ENCODE measurements at places on chromosomes 13 and 19. TPM values are rescaled to one million over a fixed set of nuclear protein-coding genes. Genes with fewer than 3 reads are reported as not detected.

DNA sequence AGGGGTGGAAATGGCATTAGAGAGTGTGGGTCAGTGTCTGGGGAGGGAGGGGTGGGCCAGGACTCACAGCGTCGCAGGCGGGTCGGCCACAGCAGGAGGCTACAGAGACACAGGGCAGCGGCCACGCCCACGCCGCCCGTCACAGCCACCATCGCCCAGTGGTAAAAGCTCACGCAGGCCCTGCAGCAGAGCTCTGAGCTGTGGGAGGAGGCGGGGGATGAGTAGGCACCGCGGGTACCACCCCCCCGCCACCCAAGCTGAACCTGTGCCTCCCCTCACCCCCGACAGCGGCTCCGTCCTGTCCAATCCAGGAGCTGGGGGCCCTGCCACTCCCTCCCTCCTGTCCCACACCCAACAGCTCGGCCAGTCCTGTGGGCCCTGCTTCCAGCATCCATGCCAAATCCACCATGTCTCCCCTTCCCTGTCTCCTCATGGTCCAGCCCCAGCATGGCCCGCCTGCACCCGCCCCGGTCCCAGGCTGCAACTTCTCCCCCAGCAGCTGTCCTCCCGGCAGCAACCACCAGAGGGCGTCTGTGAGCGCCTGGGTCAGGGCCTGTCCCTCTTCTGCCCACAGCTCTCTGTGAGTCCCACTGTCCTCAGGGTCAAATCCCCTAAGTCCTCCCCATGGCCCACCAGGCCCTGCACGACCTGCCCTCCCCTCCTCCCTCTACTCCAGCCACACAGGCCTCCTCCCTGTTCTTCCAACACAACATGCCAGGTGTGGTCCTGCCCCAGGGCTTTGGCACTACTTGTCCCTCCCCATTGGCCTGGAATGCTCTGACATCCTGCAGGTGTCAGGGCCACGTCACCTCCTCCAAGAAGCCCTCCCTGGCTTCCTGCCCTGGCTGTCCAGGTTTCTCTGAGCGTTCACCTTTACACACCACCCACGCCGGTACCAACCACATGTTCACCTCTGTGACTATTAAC lies 6.0 kb downstream of the TEKTIP1 start:
- peak; percentile 55 for DNase-seq

- DNase-seq, result peak; percentile 3
These were observed 266.2 kb downstream of the KCTD12 start for GRCh38 chr13:76620036-76620435.

DNA sequence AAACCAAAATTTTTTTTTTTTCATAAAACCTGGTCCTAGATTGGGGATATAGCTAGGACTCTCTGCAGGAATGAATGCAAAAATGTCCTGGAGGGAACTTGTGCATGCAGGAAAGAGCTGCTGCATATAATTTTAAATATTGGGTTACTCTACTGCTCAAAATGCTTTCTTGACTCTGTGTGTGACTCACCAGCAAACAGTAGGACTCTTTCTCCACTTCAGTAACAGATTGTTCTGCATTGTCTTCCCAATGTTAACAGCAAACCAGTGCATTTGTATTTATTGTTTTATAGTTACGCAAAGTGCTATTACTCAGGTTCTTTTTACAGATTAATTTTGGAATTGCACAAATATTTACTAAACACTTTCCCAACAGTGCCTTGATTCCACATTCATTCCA lies 163.7 kb upstream of the KL start:
- DNase-seq, result no peak

GRCh38 chr13:40409278-40409677 lies 257.2 kb downstream of the FOXO1 start:
- DNase-seq, result no peak

TRIM13 gene
- total RNA-seq, result 13.2 TPM

DNA sequence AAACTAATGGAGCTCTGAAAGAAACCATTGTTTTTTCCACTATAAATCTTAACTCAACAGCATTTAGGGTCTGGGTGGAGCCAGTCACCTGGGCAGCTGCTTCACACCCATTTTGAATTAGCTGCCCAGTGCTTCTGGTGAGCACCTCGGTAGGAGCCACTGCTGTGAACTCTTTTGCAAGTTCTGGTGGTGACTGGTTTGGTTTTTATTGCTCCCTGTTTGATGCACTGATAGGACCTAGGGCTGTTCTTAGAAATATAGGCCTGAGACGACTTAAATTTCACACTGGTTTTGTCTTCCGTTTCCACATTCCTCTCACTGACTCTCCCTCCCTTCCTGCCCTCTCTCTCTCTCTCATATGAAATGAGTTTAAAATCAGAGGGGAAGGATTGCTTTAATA lies 103.9 kb downstream of the GGACT start:
- no peak for DNase-seq

DNA sequence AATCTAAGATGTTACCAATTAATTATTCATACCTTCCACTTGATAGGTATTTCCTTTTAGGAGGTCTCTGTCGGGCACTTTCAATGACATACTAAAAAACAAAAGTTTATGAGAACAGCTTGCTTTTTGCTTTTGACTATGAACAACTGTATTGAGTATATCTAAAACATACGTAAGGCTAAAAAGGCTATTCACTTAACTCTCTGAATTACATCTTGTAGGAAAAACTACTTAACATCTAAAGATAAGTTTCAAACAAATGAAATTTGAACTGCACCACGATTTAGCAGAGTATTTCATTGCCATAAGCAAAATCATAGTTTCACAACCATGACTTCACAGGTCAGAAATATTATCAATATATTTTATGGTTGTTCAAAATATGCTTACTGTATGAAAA lies 11.6 kb downstream of the SUPT20H start:
- no peak for DNase-seq

DNA sequence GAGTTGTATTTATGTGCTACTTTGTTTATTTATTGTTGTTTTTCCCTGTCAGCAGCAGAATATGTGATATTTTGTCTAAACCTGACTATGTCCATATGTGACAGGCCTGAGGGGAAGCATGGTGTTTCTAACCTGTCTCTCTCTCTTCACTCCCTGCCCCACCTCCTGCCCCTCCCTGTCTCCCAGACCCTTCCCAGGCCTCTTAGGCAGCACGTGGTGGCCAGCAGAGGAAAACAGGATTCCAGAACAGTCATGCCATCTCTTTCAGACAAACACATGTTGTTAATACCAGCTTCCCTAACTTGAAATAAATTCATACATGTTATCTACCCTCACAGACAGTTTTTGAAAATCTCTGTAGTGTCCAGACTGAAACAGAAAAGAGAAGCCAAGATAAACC lies 31.0 kb upstream of the ATP11A start:
- DNase-seq, result no peak

DNA sequence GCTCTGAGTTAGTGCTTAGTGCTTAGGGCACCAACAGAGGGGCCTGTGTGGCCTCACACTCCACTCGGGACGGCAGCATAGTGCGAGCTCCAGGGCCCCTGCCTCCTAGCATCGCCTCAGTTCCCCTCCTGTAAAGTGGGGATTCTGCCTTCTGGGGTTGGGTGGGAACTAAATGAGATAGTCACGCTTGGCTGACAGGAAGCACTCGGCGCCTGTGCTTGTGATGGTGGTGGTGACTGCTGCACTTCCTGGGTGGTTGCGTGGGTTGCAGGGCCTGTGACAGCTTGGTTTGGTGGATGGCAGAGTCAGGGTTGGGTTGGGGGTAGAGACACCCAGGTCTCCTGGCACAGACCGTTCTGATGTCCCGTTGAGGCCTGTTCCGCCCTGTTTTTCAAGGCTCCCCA lies 7.7 kb downstream of the PLEKHF1 start:
- no peak for DNase-seq

PGLYRP2 gene
- total RNA-seq, result 0.17 TPM

CPT1C gene
- total RNA-seq, result 21.1 TPM

UBE2L5 gene
- total RNA-seq, result not detected

DNA sequence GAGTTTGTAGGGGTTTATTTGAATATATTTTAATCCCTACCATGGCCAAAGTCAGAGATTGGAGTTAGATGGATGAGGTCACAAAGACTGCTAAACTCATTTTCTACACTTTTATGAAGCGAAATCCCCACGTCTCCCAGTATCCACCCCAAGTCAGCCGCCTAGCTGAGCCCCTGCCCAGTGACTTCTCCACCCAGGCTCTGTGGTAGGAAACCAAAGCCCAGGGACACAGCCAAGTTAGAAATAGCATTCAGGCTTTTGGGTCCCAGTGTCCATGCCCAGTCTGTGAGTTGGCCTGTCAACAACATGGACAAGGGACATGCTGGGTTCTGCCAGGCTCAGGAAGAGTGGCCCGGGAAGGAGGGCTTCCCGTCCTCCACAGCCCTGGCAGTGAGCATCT lies 474.0 kb downstream of the FOXO1 start:
- no peak for DNase-seq

DNA sequence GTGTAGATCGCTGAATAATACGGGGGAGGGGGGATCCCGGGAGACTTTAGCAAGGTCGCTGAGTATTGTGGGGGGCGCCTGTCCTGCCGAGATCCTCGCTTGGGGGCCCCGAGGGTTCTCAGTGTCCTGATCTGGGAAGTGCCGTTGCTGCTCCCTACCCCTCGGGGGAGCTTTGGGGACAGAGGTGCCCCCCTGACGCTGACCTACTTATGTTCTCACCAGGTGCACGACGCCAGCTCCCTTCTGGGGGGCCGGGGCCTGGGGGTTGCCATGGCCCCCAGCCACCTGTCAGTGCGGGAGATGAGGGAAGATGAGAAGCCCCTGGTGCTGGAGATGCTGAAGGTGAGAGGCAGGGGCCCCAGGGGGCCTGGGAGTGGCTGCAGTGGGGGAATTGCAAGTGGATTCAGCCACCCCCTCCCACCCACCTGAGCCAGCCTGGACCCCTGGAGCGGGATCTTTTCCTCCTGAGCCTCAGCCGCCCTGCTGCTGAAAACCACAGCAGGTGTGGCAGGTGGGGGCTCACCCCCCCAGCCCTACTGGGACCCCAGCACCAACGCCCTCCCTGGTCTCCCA lies 537 bp downstream of the NAT14 start:
- DNase-seq, result no peak

- DNase-seq, result no peak
These were observed 18.8 kb upstream of the SPC24 start for GRCh38 chr19:11174336-11174735.

TTC9B gene
- not detected for total RNA-seq

EFNB2 gene
- total RNA-seq, result 32.2 TPM

DNA sequence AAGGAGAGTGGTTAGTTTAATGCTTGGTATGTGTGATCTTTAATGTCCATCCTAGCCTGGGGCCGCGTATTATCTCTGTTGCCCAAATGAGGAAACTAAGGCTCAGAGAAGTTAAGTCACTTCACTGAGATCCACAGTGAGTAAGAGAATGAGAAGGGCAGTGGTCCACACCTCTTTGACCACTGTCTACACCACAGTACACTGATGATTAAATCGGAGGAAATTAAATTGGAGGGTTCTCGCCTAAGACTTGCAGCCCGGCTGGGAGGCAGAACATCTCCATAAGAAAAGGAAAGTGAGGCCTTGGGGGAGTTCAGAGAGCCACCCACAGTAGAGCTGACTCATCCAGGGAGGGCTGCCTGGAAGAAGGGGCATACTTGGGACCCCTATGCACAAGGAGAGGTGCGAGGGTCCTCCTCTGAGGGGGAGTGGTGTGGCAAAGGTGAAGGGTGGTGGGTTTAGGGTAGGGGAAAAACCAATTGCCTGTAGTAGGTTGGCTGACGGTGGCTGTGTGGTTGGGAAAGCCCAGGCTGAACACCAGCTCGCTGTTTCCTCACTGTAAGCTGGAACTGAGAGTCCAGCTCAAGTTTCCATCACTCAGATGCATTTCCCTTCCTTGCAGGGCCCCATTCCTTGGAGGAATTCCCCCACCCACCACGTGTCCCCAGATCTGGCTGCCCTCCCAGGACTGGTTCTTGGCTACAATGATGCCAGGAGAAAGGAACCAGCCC lies 15.0 kb upstream of the DHRS12 start:
- peak; percentile 33 for DNase-seq

DNA sequence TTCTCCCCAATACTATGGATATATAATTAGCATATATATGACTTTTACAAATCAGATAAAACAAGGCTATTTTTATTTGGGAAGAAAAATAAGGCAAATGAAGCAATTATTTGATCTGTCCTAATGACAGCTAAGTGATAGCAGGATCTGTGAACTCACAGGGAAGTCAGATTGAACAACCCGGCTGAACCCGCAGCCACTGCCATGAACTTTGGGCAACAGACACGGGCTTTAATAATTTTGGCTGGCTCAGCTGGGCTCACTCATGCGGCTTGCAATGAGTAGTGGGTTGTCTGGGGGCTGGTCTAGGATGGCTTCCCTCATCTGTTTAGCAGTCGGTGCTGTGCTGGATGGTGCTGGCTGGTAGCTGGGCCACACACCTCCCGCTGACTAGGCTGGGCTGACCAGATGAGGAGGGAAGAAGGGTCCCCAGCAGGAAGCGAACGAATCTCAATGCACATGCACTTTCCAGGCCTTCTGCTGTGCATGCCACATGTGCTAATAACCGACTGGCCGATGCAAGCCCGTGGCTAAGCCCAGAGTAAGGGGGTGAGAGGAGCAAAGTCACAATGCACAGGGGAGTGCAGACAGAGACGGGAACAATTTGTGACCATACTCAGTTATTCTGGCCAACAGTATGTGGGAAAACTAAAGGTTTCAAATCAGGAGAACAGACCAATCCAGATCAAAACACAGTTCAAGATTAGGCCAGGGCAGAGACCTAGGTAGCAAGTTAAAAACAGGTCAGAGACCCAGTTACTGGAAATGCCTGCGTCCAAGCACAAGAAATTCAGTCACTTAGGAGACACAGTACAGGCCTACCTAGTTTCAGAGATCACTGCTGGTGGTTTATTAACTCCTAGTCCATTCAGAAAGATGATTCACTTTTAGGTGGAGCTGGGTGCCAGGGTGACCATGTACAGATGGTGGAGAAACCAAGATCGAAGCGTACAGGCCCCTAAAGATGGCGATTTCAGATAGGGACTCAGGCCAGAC lies 22.3 kb downstream of the CRYL1 start:
- DNase-seq, result no peak

GRCh38 chr13:34310539-34310938 lies 492.6 kb downstream of the RFC3 start:
- no peak for DNase-seq

HRC gene
- total RNA-seq, result not detected

GRCh38 chr19:45294291-45295029 lies 28.2 kb downstream of the CKM start:
- DNase-seq, result no peak

GRCh38 chr19:43561139-43561970 lies 14.0 kb downstream of the XRCC1 start:
- DNase-seq, result no peak

- no peak for DNase-seq
These were observed 1.7 kb downstream of the SHANK1 start for GRCh38 chr19:50717891-50718254.

DNA sequence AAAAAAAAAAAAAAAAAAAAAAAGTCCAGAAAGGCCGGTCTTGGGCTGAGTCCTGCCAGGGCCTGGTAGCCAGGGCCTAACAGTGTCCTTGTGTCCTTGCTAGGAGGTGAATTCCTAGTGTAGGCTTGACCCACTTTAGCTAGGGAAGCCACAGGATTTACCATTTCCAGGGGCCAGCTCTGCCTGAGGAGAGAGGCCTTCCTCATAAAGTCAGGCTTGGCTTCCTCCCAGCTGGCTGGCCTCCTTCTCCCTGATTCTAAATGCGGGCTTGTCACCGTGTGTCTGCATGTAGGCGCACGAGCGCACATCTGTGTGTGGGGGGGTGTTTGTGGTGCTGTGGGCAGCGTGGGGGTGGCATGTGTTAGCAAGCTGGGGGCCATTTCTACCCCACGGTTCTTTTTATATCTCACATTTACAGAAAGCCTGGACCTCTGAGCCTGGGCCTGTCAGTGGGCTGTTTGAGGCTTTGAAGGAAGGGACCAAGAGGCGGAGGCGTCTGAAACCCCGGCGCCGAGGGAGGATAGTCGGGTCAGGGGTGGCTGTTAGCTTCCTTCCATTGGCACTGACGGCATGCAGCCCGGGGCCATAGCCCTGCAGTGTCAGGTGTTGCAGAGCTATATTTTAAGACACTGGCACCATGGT lies 31.7 kb downstream of the IER2 start:
- DNase-seq, result peak; percentile 80
